ENCODE measurements at places on chromosomes 11 and 22.

- no peak for DNase-seq
Observed at GRCh38 chr22:19974268-19974861, 32.7 kb upstream of the TXNRD2 start.

DNA sequence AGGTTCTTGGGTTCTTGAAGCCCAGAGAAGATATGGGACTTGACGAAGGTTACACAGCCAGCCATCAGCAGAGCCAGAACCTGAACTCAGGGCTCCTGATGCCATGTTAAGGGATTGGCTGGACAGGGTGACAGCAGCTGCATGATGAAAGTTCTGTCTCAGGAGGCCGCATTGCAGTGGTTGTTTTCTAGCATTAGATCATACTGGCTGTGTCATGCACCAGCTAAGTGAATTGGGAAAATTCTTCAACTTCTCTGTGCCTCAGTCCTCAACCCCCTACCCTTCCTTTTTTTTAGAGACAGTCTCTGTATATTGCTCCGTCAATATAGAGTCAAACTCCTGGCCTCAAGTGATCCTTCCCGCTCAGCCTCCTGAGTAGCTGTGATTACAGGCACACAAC is 5.4 kb upstream of the LTBP3 start:
- no peak for DNase-seq

- DNase-seq, result no peak
Observed at GRCh38 chr22:43152003-43152356, 621 bp downstream of the TSPO start.

- DNase-seq, result no peak
Observed at GRCh38 chr11:22828373-22828772, 1.2 kb downstream of the SVIP start.

DNA sequence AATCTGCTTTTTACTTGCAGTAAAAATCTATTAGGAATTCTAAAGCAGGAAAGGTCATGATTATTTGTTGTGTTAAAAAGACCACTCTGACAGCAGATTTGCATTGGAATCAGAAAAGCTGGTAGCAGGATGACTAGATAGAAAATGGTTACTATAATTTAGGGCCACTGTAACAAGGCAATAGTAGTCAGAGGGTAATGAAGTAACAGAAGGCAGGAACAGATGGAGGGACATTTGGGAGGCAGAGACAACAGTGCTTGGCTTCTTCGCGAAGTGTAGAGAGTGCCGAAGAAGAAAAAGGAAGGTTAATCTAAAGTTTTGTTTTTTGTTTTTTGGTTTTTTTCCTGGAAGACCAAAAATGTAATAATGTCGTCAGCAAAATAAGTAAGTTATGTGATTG is 129.8 kb upstream of the SLC5A12 start:
- DNase-seq, result no peak

- DNase-seq, result no peak
Observed at GRCh38 chr11:15500643-15501042, 385.9 kb downstream of the INSC start.

All from stimulated activated CD4-positive, alpha-beta T cell treated with anti-CD3 and anti-CD28 coated beads, Interleukin-15, amount 100 ng/mL, for 48 hours (primary cell).